Prostate gland (tissue), 2 donors: ENCODE measurements at places on chromosomes 7 and 10.

DNA sequence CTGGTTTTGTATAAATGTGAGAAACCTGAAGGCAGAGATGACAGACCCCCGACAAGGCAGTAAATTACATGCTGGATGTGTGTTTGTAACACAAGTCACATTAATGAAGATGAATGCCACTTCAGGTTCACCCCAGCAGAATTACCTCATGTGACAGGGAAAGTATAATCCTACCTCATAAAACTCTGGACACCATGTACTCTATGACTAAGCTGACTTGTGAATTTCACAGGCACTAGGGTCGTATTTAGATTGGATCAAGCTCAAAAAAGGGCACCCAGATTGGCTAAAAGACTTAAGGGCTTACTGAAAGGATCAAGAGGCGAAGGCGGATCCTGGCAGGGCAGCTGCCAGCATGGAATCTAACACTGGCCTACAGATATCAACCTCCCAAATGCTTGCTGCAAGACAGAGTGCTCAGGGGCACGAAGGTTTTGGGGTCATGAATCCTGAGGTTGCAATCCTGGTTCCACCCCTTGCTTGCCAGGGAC lies 161.4 kb downstream of the PIP4K2A start:
- peak; percentile 11 for DNase-seq

DNA sequence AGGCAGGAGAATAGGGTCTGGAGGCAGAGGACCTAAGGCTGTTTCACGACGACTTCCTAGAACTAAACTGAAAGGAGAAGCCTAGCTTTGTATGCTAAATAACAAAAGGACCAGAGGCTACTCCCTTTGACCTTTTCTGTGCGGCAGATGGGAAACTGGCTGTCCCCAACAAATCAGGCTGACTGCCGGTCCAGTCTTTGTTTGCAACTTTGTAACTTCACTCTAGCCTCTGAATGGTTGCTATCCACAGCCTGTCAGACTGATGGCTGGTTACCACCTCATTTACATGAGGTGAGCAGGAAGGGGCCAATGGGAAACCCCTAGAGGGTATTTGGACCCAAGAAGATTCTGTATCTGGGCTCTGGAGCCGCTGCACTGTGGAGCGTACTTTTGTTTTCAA lies 132.6 kb upstream of the SHH start:
- DNase-seq = no peak

- DNase-seq = no peak
These were observed 89.8 kb downstream of the CREM start for GRCh38 chr10:35216303-35216905.

DNA sequence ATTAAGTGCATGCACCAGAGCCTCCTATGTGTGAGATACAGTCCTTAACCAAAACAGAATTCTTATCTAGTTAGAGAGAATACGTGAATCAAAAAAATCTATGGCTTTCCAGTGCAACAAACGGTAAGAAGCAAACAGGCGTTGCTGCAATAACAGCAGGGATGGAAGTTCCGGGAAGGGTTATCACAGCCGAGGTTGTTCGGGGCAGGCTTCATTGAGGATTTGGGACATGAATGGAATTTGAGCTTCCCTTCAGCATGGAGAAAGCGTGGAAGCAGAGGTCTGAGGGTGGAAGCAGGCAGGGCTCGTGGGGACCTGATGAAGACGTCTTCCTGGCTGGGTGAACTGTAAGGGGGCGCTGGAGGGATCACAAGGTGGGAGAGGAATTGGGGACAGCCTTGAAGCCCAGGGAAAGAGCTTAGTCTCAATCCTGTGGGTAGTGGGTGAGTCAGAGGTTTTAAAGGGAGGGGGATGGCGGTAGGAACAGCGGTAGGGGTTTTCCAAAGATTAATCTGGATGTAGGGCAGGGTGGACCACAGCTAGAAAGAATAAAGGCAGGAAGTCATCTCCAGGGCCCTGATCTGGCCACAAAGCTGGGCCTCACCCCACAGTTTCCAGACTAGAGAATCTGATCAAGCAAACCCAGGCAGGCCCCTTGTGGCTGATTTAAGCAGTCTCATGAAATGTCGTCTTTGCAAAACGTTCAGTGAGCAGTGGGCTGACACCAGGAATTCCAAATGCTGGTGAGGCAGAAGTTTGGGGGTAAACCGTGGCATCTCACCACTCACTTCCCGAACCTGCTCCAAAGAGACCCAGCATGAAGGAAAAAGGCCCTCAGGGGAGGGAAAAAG lies 65.1 kb downstream of the CALML3 start:
- no peak for DNase-seq

- DNase-seq = peak; percentile 42
These were observed 29.7 kb downstream of the STN1 start for GRCh38 chr10:103888113-103888841.

GRCh38 chr10:60358282-60358681 lies 31.4 kb downstream of the ANK3 start:
- no peak for DNase-seq

GRCh38 chr7:33114976-33115375 lies 5.8 kb upstream of the RP9 start:
- DNase-seq = no peak

- DNase-seq = no peak
These were observed 3.8 kb upstream of the DMTF1 start for GRCh38 chr7:87148332-87148955.

DNA sequence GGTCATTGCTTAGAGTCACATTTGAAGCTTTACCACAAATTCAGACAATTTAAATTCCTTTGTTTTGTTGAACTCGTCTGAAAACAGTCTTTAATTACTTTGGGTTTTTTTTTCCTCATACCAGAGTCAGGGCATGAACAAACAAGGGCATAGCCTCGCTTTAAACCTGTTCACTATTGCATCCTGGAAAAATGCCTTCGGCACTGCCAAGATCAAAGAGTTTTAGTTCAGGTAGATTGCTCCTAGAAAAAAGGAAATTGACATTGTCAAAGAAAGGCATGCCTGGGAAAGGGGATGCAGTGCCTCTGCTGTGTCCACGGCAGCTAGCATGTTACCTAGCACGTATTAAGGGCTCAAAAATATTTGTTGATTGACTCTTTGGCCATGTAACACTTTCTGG lies 235.1 kb downstream of the ARHGAP21 start:
- DNase-seq = peak; percentile 70

GRCh38 chr10:27783660-27784059 lies 38.0 kb upstream of the MKX start:
- no peak for DNase-seq

- DNase-seq = no peak
These were observed 127.7 kb downstream of the MYL10 start for GRCh38 chr7:101501351-101501750.

GRCh38 chr10:3473271-3473670 lies 300.7 kb upstream of the PITRM1 start:
- DNase-seq = no peak
